Pancreas (tissue), 10 donors: ENCODE measurements at places on chromosomes 1 and 21.

- no peak overlapping the region for H3K27ac ChIP-seq
- DNase-seq, result peak; percentile 78
- H3K4me1 ChIP-seq, result no peaks in the 10 kb centered on the region
- H3K27me3 ChIP-seq, result no peaks in the 10 kb centered on the region
Measured at GRCh38 chr1:30706528-30706927, 16.9 kb downstream of the MATN1 start.

- H3K4me1 ChIP-seq, result peaks cover 7% of the 10 kb centered on the region
- no peak overlapping the region for H3K4me3 ChIP-seq
- DNase-seq, result no peak
- no peaks in the 10 kb centered on the region for H3K36me3 ChIP-seq
- no peak overlapping the region for H3K27ac ChIP-seq
Measured at GRCh38 chr1:27139980-27140379, 14.9 kb downstream of the SLC9A1 start.

- DNase-seq, result no peak
- H3K4me1 ChIP-seq, result no peaks in the 10 kb centered on the region
- H3K27me3 ChIP-seq, result no peaks in the 10 kb centered on the region
- no peaks in the 10 kb centered on the region for H3K36me3 ChIP-seq
- no peak overlapping the region for H3K27ac ChIP-seq
Measured at GRCh38 chr1:4668743-4669700, 14.6 kb downstream of the AJAP1 start.

- H3K4me1 ChIP-seq, result no peaks in the 10 kb centered on the region
- H3K4me3 ChIP-seq, result no peak overlapping the region
- H3K36me3 ChIP-seq, result no peaks in the 10 kb centered on the region
- H3K27ac ChIP-seq, result no peak overlapping the region
Measured at GRCh38 chr1:53125623-53126360, 16.6 kb downstream of the SLC1A7 start.

- H3K27ac ChIP-seq, result peak overlapping the region; percentile 99
- H3K36me3 ChIP-seq, result no peaks in the 10 kb centered on the region
- H3K4me1 ChIP-seq, result peaks cover 25% of the 10 kb centered on the region
- H3K27me3 ChIP-seq, result no peaks in the 10 kb centered on the region
- H3K4me3 ChIP-seq, result peak overlapping the region; percentile 93
Measured at GRCh38 chr1:198157847-198158725, 1.3 kb downstream of the NEK7 start.

GRCh38 chr1:221039616-221040015 is 160.4 kb downstream of the HLX start:
- no peak overlapping the region for H3K27ac ChIP-seq
- no peak for DNase-seq
- no peaks in the 10 kb centered on the region for H3K36me3 ChIP-seq
- H3K27me3 ChIP-seq, result no peaks in the 10 kb centered on the region
- H3K4me3 ChIP-seq, result no peak overlapping the region

DNA sequence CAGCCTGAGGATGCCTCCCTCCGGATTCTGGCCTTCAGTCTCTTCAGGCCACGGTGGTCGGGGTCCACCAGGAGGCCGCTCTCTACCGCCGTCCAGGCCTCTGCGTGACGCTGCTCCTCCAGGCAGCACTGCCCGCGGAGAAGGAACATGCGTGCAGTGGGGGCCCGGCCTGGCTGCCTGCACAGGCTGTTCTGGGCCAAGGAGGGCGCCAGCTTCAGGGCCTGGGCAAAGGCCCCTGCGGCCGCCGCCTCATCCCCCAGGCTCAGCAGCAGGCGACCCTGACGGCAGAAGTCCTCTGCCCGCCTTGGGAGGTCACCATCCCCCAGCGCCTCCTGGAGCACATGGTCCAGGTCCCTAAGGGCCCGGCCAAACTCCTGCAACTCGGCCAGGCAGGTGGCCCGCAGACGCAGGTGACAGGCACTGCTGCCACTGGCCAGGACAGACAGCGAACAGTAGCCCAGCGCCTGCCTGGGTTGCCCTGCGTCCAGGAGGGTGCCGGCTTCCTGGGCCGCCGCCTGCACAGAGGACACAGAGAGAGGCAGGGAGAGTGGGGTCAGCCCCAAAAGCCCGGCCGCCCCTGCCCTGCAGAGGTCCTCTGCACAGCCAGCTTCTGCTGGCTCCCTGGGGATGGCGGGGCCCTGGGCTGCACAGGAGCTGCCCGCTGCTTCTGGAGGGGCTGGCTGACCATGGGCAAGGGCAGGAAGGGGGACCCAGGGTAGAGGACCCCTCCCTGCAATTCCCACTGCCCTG is 8.7 kb upstream of the MMEL1 start:
- no peaks in the 10 kb centered on the region for H3K27me3 ChIP-seq
- H3K27ac ChIP-seq, result no peak overlapping the region
- H3K36me3 ChIP-seq, result no peaks in the 10 kb centered on the region
- H3K4me3 ChIP-seq, result peak overlapping the region; percentile 61

GRCh38 chr1:94031154-94031553 is 89.8 kb downstream of the ABCA4 start:
- H3K27me3 ChIP-seq, result no peaks in the 10 kb centered on the region
- no peak overlapping the region for H3K4me3 ChIP-seq

GRCh38 chr1:19374083-19374801 is 62.1 kb downstream of the SLC66A1 start:
- H3K4me3 ChIP-seq, result no peak overlapping the region
- H3K36me3 ChIP-seq, result no peaks in the 10 kb centered on the region
- no peaks in the 10 kb centered on the region for H3K27me3 ChIP-seq
- no peak for DNase-seq
- H3K27ac ChIP-seq, result no peak overlapping the region

- no peak for DNase-seq
- no peaks in the 10 kb centered on the region for H3K36me3 ChIP-seq
- no peak overlapping the region for H3K4me3 ChIP-seq
- no peak overlapping the region for H3K27ac ChIP-seq
- H3K4me1 ChIP-seq, result peaks cover 4% of the 10 kb centered on the region
- H3K27me3 ChIP-seq, result no peaks in the 10 kb centered on the region
Measured at GRCh38 chr1:25757151-25757845, 42.7 kb upstream of the SELENON start.
